Spinal cord (tissue), 10 donors: ENCODE measurements at places on chromosomes 7 and 10.

- H3K27ac ChIP-seq: no peak overlapping the region
- H3K36me3 ChIP-seq: no peaks in the 10 kb centered on the region
- no peaks in the 10 kb centered on the region for H3K4me1 ChIP-seq
- H3K27me3 ChIP-seq: no peaks in the 10 kb centered on the region
Measured at GRCh38 chr10:130427216-130427722, 291.1 kb downstream of the GLRX3 start.

- no peaks in the 10 kb centered on the region for H3K36me3 ChIP-seq
- no peaks in the 10 kb centered on the region for H3K4me1 ChIP-seq
- DNase-seq: no peak
- no peak overlapping the region for H3K27ac ChIP-seq
- H3K4me3 ChIP-seq: no peak overlapping the region
Measured at GRCh38 chr10:51705774-51706173, 6.4 kb upstream of the CSTF2T start.

- H3K4me1 ChIP-seq: no peaks in the 10 kb centered on the region
- no peaks in the 10 kb centered on the region for H3K36me3 ChIP-seq
- DNase-seq: no peak
- H3K27me3 ChIP-seq: no peaks in the 10 kb centered on the region
- no peak overlapping the region for H3K4me3 ChIP-seq
Measured at GRCh38 chr10:32600317-32600716, 154.4 kb downstream of the CCDC7 start.

DNA sequence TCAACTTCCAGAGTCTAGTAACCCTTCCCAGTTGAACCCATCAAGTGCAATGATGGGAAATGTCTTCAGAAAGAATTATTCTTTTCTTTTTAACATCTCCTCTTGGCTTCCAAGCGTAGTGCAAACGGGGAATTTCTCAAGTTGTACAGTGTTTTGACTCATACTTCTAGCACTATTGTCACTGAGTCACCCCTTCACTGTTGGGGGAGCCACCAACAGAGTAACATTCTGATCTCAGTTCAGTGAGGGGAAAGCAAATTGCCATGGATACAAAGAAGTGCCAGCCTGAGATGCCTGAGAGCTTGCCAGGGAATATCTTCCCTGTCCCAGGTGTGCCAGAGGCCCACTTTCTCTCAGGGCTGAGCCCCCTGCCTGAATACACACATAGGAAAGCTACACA lies 31.0 kb downstream of the CYP3A5 start:
- peaks cover 6% of the 10 kb centered on the region for H3K36me3 ChIP-seq
- H3K4me3 ChIP-seq: no peak overlapping the region
- no peaks in the 10 kb centered on the region for H3K27me3 ChIP-seq
- no peaks in the 10 kb centered on the region for H3K4me1 ChIP-seq

DNA sequence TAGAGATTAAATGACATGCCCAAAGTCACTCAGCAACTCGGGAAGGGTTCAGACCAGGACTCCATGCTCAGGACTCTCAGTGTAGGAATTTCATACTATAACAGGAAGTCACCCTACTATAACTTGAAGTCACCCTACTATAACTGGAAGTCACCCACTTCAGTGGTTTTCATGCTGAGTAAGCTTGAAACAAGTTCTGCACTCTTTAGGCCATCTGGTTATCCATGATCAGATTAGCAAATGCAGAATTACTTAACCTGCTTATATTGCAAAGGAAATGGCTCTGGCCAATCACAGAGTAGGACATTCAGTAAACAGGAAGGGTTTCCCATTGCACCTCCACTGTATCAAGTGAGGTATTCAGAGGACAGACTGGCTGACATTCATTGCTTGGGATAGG lies 1240.4 kb downstream of the GATA3 start:
- H3K36me3 ChIP-seq: no peaks in the 10 kb centered on the region
- no peaks in the 10 kb centered on the region for H3K4me1 ChIP-seq
- no peak for DNase-seq
- no peak overlapping the region for H3K4me3 ChIP-seq
- no peaks in the 10 kb centered on the region for H3K27me3 ChIP-seq

GRCh38 chr7:99102361-99102760 lies 41.5 kb downstream of the SMURF1 start:
- no peak overlapping the region for H3K4me3 ChIP-seq
- no peaks in the 10 kb centered on the region for H3K27me3 ChIP-seq
- H3K4me1 ChIP-seq: peaks cover 3% of the 10 kb centered on the region
- no peaks in the 10 kb centered on the region for H3K36me3 ChIP-seq
- DNase-seq: no peak

DNA sequence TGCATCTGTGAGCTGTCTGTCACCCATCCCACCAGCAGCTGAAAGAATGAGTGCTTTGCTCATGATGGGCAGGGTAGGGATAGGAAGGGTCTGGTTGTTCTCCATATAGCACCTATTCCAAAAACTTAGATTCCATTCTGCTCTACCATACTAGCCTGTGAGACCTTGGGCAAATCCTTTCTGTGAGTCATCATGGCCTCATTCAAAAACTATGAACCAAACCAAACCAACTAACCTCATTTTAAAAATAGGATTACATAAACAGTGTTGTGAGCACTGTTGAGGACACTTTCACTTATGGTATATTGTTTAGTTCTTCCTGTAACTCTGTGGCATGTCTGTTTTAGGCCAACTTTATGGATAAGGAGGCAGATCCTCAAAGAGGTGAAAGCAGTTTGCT lies 30.9 kb upstream of the STEAP4 start:
- H3K27me3 ChIP-seq: no peaks in the 10 kb centered on the region
- H3K4me1 ChIP-seq: no peaks in the 10 kb centered on the region
- H3K27ac ChIP-seq: no peak overlapping the region
- DNase-seq: no peak
- no peak overlapping the region for H3K4me3 ChIP-seq

DNA sequence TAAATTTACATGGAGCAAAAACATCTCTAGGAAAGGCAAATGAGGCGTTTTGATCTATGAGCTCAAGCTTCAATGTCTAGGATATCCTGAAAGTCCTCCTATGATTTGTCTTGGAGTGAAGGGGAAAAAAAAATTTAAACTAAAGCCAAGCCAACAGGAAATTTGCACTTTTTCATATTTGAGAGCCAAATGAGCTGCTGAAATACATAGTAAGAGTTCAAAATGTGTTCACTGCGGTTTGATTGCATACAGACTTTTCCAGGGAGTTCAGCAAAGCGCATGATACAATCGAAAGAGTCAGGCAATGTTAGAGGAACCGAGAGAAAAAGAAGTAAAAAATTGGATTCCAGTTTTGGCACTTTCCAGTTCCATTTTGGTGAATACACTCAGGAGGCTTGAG lies 633.4 kb upstream of the MGMT start:
- DNase-seq: no peak
- H3K4me1 ChIP-seq: no peaks in the 10 kb centered on the region
- H3K27ac ChIP-seq: no peak overlapping the region

DNA sequence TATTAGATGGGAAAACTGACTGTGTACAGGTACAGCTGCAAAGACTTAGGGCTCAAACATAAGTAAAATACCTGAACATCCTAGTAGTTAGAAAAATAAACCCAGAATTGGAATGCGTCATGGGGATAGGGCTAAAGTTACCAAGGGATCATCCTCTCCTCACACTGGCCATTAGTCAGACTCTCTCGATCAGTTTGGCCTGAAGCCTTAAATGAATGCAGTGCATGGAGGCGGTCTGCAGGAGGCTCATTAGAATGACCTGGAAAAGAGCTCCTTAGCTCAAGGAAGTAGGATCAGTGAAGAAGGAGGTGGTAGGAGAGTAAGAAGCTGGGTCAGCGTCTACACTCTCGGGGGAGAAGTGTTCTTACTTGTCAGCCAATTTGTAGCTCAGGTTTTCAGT lies 35.3 kb downstream of the DENND2A start:
- no peak for DNase-seq
- H3K27ac ChIP-seq: no peak overlapping the region
- peaks cover 18% of the 10 kb centered on the region for H3K36me3 ChIP-seq
- H3K4me3 ChIP-seq: no peak overlapping the region
- no peaks in the 10 kb centered on the region for H3K27me3 ChIP-seq

GRCh38 chr10:32163762-32164148 lies 107.5 kb upstream of the KIF5B start:
- no peaks in the 10 kb centered on the region for H3K36me3 ChIP-seq
- H3K27ac ChIP-seq: no peak overlapping the region

- no peak overlapping the region for H3K4me3 ChIP-seq
- no peaks in the 10 kb centered on the region for H3K4me1 ChIP-seq
- H3K27ac ChIP-seq: no peak overlapping the region
- no peaks in the 10 kb centered on the region for H3K36me3 ChIP-seq
Measured at GRCh38 chr7:84701524-84702306, 485.1 kb downstream of the SEMA3D start.

- no peak overlapping the region for H3K27ac ChIP-seq
- no peaks in the 10 kb centered on the region for H3K27me3 ChIP-seq
- no peaks in the 10 kb centered on the region for H3K4me1 ChIP-seq
- no peak for DNase-seq
Measured at GRCh38 chr10:125565046-125565445, 117.9 kb downstream of the TEX36 start.

DNA sequence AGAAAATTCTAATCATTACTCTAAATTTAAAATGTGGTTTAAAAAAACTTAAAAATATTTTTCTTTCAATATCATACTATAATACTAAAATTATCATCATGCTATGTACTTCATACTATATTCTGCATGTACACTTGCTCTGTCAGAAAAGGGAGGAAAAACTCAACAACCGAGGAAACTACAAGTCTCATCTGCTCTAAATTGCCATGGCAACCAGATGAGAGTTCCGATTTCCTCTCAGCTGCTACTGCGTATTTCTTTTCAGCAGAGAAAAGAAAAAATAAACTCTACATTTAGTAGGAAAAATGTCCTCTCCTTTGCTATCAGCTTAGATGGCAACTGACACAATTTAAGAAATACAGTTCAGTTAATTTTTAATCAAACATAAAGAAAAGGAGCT lies 178.9 kb downstream of the SRPK2 start:
- H3K4me3 ChIP-seq: no peak overlapping the region
- H3K27me3 ChIP-seq: no peaks in the 10 kb centered on the region
- H3K4me1 ChIP-seq: peaks cover 9% of the 10 kb centered on the region
- peak; percentile 88 for DNase-seq

GRCh38 chr7:123979876-123980275 lies 53.0 kb downstream of the TMEM229A start:
- H3K27me3 ChIP-seq: no peaks in the 10 kb centered on the region
- no peak overlapping the region for H3K4me3 ChIP-seq
- no peak for DNase-seq
- no peak overlapping the region for H3K27ac ChIP-seq
- H3K4me1 ChIP-seq: no peaks in the 10 kb centered on the region

- no peaks in the 10 kb centered on the region for H3K4me1 ChIP-seq
- H3K27me3 ChIP-seq: no peaks in the 10 kb centered on the region
- peak; percentile 74 for DNase-seq
Measured at GRCh38 chr10:120689777-120690529, 161.2 kb upstream of the WDR11 start.

- H3K4me1 ChIP-seq: no peaks in the 10 kb centered on the region
- peak; percentile 30 for DNase-seq
- no peak overlapping the region for H3K4me3 ChIP-seq
- H3K36me3 ChIP-seq: no peaks in the 10 kb centered on the region
- H3K27me3 ChIP-seq: peaks cover 5% of the 10 kb centered on the region
Measured at GRCh38 chr7:122329145-122329802, 24.7 kb upstream of the FEZF1 start.

DNA sequence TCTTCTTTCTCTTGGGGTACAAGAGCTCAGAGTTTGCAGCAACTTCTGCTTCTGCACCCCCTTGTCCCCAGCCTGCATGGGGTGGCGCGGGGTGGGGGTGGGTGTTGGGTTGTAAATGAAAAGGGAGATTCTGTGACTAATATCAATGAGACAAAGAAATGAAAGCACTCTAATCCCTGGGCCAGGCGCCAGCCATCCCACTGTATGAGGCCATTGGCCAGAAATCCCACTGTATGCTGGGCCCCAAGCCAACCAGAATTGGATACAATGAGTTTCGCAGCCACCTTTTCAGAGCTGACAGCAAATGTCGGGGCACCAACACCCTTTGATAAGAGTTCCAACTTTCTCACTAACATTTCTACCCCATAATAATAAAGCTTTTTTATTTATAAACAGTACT lies 10.9 kb upstream of the PTN start:
- peak overlapping the region; percentile 7 for H3K4me3 ChIP-seq
- H3K27me3 ChIP-seq: no peaks in the 10 kb centered on the region
- peak overlapping the region; percentile 67 for H3K27ac ChIP-seq
- DNase-seq: peak; percentile 81

DNA sequence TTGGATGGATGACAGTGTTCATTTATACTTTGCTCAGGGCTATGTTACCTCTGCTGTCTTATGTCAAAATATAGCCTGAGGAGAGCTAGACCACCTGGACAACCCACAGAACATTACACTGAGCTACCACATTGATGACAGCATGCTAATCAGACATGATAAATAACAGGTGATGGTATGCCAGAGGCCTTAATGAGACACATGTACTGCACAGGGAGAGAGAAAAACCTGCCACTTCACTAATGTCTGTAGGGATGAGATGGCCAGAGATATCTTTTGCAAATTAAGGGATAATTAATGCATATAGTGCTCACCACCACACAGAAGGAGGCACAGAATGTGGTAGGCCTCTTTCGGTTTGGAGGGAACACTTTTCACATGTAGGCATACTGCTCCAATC lies 1122.6 kb upstream of the POT1 start:
- no peak for DNase-seq
- H3K4me1 ChIP-seq: no peaks in the 10 kb centered on the region

DNA sequence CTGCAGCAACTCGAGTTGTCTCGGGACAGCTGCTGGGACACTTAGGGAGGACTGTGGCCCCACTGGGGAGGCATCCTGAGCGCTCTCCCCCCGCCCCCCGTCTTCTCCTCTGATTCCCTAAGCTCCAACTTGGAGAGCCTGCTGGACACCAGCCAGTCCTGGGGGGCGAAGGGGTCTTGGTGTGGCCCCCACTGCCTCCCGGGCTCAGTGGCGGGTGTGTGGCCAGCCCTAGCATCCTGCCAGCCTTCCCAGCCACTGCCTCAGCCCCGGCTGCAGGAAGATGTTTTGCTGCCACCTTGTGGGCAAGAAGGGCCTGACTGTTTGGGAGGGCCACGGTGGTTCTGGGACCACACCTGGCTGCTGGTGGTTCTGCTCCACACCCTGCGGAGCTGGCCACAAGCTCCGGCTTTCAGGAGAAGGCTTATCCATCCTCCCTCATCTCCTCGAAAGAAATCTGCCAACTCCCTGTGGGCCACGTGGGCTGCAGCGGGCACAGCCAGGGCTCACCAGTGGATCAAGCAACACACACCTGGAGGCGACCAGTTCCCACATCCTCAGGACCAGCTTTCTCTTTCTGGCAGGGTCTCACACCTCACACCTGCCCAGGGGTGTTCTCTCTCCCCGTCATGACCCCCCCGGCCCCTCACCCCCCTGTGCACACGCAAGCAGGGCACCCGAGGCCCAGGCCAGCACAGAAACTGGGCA lies 24.8 kb downstream of the AGAP3 start:
- H3K4me1 ChIP-seq: peaks cover 33% of the 10 kb centered on the region
- DNase-seq: no peak
- no peak overlapping the region for H3K4me3 ChIP-seq
- H3K27ac ChIP-seq: no peak overlapping the region

- peaks cover 51% of the 10 kb centered on the region for H3K36me3 ChIP-seq
- no peak overlapping the region for H3K4me3 ChIP-seq
- no peak for DNase-seq
- H3K27ac ChIP-seq: no peak overlapping the region
- H3K27me3 ChIP-seq: no peaks in the 10 kb centered on the region
Measured at GRCh38 chr10:131971591-131971990, 10.1 kb downstream of the BNIP3 start.
